NCI-H1694 treated with DMSO at 0.1 percent for 48 hours (cell line): ENCODE measurements at places on chromosomes 7 and 10.

DNA sequence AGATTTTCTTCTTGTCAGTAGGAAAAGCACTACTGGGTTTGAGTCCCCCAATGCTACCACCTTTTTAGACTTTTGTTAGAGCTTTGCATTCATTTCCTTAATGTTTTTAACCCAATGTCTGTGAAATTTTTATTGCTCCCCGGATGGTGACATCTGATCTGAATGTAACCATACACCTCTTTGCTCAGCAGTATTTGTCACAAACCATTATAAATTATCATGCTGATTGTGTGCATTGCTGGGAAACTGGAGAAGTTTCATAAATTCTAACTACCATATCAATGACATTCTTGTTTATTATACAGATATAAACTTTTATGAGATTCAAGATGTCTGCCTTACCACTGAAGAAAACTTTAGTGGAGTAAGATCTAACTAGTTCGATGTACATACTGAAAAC lies 8.5 kb downstream of the NRP1 start:
- DNase-seq: no peak

DNA sequence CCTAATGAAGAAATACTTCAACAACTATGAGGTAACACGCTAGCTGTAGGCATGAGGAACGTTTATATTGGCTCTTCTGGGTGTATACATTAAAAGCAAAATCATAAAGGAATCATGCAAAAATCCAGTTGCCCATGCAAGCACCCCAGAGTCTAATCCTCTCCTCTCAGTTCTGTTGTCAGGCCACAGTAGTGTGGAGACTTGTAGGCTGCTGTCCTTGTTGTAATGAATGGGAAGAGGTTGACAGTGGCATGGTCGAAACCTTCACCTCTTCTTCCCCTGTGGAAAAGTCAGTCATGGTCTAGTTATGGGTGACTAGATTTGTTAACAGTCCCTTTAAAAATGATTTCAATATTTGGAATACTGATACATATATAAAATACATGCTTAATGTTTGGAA lies 121.3 kb downstream of the CNOT4 start:
- DNase-seq: no peak

GRCh38 chr10:59825932-59826331 lies 72.7 kb upstream of the MRLN start:
- DNase-seq: no peak

DNA sequence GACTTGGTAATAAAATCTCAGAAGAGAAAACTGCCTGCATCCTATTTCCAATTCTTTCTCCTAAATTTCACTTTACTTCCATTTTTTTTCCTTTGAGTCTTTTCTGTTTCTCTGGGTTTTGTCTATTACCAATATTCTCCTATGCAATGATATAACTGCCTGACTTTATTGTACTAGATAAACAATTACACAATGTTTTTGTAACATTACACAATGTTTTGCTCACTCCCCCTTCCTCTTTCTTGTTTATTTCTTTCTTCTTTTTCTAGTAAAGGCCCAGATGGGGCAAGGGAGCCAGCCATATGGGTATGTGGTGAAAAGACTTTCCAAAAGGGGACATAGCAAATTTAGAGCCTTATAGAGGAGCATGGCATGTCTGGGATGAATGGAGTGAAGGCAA lies 278.7 kb upstream of the PHYHIPL start:
- no peak for DNase-seq

- DNase-seq: peak; percentile 85
These were observed 40.1 kb downstream of the TET1 start for GRCh38 chr10:68600041-68600778.

GRCh38 chr10:129441372-129442009 lies 25.6 kb upstream of the MGMT start:
- no peak for DNase-seq

- no peak for DNase-seq
These were observed 979.1 kb upstream of the POT1 start for GRCh38 chr7:125908711-125909110.

- DNase-seq: no peak
These were observed 30.0 kb upstream of the WNT16 start for GRCh38 chr7:121298831-121299239.

DNA sequence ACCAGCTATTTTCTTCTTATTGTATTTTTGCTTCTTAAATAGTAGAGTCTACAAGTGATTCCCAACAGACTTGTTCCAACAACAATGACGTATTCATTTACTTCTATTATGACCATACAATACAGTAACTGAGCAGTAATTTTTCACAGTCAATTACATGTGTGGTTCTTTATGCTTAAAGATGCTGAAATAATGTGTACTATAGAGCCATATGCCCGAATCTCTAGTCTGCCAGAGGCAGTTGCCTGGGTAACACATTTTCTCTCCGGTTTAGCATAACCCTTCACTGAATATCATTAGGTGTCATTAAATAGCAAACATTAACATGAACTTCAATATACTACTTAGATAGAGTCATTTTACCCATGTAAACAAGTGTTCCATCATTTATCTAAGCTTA lies 75.0 kb downstream of the SLC25A13 start:
- DNase-seq: peak; percentile 99

- DNase-seq: no peak
These were observed 345.2 kb upstream of the C7orf33 start for GRCh38 chr7:148245381-148245780.

GRCh38 chr7:101677797-101678479 lies 48.8 kb upstream of the MYL10 start:
- DNase-seq: no peak

GRCh38 chr7:151204383-151205032 lies 5.8 kb downstream of the H2BK1 start:
- no peak for DNase-seq

GRCh38 chr10:1061930-1062774 lies 6.0 kb downstream of the WDR37 start:
- no peak for DNase-seq

GRCh38 chr10:98404571-98405359 lies 10.2 kb downstream of the PYROXD2 start:
- no peak for DNase-seq

DNA sequence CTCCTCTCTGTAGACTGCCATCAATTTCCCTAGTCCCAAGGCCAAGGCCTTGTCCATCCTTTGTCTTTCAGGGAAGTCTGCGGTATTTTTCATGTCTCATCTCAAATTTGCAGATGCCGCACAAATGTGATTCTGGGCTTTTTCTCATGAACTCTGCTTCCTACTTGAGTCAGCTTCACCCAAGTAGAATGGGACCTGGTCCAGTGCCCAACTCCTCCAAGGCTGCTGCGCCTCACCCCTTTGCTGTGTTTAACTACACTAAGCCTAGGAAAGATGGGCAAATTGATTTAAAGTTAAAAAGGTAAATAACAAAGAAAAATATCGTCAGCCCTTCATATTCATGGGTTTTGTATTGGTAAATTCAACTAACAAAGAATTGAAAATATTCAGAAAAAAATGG lies 1092.6 kb upstream of the AUTS2 start:
- DNase-seq: no peak

DNA sequence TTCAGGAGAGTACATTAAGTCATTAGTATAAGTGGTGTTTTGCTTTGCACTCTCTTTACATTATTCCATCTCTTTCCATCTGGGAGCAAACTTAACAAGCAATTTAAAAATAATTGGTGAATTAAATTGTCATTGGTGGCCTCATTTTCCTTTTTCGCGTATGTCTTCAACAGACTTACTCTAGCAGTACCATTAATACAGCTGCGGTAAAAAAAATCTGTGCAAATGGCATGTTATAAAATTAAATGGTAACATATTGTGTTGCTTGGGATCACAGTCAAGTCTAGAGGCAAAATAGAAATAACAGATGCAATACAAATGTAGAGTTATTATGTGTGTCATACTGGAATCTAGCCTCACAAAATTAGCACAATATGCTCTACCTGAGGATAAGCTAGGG lies 322.4 kb downstream of the PCDH15 start:
- no peak for DNase-seq

- no peak for DNase-seq
These were observed 945.9 kb downstream of the GRID1 start for GRCh38 chr10:85420501-85421191.

- DNase-seq: no peak
These were observed 171.4 kb downstream of the ST7 start for GRCh38 chr7:117124591-117125220.

DNA sequence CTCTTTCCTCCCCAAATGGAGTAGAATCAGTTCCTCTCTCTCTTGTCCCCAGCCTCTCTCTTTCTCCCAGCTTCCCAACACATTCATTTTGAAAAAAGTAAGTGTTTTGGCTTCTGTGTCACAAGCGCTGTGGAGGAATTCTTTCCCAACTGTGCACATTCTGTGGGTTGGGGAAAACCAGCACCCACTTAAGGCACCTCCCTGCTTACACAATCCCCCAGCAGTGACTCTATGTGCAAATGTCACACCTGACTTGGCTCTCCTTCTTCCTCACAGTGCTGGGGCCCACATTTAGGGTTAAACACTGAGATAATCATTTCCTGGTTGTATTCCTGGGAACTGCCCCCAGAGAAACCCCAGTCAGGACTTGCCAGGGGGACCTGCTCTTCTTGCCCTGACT lies 358.1 kb upstream of the ZNF32 start:
- no peak for DNase-seq

DNA sequence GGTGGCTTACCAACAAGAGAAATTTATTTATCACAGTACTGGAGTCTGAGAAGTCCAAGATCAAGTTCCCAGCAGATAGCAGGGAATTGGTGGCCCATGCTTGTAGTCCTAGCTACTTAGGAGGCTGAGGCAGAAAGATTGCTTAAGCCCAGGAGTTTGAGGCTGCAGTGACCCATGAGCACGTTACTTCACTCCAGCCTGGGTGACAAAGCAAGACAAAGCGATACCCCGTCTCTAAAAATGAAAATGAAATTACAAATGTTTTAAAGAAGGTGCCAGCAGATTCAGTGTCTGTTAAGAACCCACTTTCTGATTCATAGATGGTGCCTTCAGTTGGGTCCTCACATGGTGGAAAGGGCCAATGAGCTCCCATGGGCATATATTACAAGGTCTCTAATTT lies 20.6 kb upstream of the ARHGAP12 start:
- DNase-seq: no peak

DNA sequence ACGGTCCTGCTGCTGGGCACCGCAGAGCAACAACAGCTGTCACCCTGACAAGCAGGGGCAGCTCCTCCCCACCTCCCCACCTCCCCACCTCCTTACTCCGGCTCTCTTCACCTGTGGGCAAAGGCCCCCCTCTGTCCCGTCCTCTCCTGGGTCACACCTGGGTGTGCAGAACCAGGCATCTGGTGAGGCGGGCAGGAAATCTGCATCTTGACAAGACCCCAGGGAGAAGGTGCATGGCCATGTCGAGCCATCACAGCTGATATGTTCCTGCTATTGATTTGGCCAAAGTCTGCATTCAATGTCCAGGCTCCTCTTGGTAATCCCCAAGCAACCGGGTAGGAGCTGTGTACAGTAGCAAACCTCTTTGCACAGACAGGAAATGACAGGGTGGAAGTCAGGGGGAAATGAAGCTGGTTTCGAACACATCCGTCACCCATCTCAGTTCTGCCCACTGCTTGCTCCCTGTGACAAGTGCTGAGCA lies 554.2 kb downstream of the DNAJB6 start:
- no peak for DNase-seq

- DNase-seq: peak; percentile 7
These were observed 35.4 kb downstream of the BAG3 start for GRCh38 chr10:119686465-119687191.

- no peak for DNase-seq
These were observed 357.2 kb downstream of the HPSE2 start for GRCh38 chr10:98878418-98878817.

- DNase-seq: no peak
These were observed 19.3 kb downstream of the FOXI2 start for GRCh38 chr10:127756264-127756663.

DNA sequence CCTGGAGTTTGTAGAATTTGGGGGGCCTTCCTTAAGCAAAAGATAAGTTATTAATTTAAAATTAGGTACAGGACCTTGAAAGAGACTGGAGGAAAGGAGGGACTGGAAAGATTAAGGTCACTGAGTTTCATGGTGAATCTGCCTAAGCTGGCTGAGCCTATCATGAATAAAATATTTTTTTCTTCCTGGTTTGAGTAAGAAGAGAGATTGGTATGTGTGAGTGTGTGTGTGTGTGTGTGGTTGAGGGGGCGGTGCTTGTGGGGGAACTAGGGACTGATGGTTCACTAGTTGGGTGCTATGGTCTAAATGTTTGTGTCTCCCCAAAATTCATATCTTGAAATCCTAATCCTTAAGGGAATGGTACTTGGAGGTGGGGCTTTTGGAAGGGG lies 142.5 kb upstream of the PRKCQ start:
- DNase-seq: no peak

DNA sequence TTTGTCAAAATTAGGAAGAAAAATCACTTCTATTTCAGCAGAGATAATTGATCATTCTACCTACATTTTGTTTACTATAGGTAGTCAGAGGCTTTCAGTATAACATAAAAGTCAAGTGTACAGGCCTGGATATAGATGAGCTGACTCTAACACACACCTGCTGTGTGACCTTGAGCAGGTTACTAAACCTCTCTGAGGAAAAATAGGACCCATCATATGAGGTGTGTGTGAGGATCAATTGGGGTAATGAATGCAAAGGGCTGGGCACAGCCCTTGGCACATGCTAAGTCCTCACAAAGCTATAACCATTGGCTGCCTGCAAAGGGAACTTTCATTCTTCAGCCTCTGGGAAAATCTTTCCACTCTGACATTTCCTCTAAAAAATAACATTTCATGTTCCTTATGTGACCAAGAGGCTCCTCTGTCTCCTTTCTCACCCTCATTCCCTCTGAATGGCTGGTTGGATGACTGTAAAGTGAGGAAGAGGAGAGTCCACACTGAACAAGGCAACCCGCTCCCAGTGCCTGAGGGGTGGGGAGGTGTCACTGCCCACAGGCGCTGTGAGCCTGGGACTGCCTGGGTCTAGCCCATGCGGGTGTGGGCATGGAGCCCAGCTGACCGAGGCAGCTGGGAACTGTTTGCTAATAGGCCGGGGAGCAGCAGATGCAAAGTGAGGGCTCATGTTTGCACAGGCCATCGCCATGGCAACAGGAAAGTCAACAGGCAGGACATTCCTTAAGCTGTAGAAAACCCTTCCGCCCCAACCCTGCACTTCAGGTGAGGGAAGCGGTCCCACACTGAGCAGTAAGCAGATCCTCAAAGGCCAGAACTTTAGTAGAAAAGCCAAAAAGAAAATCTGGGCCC lies 36.8 kb downstream of the MYOF start:
- DNase-seq: peak; percentile 12

GRCh38 chr7:1748076-1748838 lies 78.2 kb downstream of the ELFN1 start:
- DNase-seq: no peak

GRCh38 chr10:48683868-48684267 lies 805 bp upstream of the WDFY4 start:
- DNase-seq: no peak

- DNase-seq: no peak
These were observed 33.4 kb downstream of the RHOBTB1 start for GRCh38 chr10:60910543-60910942.

DNA sequence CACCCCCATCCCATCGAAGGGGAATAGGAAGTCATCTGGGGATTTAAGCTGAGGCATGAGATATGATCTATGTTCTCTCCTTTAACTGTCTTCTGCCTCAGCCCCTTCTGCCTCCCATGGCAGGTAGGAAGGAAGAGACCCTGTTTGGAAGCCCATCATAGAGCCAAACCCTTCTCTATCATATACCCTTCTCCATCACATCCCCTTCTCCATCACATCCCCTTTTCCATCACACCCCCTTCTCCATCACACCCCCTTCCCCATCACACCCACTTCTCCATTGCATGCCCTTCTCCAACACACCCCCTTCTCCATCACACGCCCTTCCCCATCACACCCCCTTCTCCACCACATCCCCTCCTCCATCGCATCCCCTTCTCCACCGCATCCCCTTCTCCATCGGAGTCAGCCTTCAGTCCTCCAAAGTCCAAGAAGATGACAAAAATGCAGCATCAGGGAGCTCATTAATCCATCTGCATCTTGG lies 7.2 kb upstream of the SLIT1 start:
- no peak for DNase-seq
